Kidney (tissue), 22 donors: ENCODE measurements at places on chromosomes 2 and 18. TPM values are rescaled to one million over a fixed set of nuclear protein-coding genes. Genes with fewer than 3 reads are reported as not detected.

- H3K4me3 ChIP-seq, result no peak overlapping the region
- no peaks in the 10 kb centered on the region for H3K4me1 ChIP-seq
- H3K27ac ChIP-seq, result no peak overlapping the region
- no peak for DNase-seq
- H3K36me3 ChIP-seq, result no peaks in the 10 kb centered on the region
Observed at GRCh38 chr18:32060026-32060425, 31.6 kb upstream of the RNF138 start.

EPAS1 gene
- 398 TPM for total RNA-seq

- H3K27me3 ChIP-seq, result no peaks in the 10 kb centered on the region
- no peaks in the 10 kb centered on the region for H3K36me3 ChIP-seq
- no peak overlapping the region for H3K27ac ChIP-seq
- no peak for DNase-seq
- peaks cover 2% of the 10 kb centered on the region for H3K4me1 ChIP-seq
Observed at GRCh38 chr2:237319086-237319820, 94.7 kb downstream of the COL6A3 start.

GPR35 gene
- 6.7 TPM for total RNA-seq

DNA sequence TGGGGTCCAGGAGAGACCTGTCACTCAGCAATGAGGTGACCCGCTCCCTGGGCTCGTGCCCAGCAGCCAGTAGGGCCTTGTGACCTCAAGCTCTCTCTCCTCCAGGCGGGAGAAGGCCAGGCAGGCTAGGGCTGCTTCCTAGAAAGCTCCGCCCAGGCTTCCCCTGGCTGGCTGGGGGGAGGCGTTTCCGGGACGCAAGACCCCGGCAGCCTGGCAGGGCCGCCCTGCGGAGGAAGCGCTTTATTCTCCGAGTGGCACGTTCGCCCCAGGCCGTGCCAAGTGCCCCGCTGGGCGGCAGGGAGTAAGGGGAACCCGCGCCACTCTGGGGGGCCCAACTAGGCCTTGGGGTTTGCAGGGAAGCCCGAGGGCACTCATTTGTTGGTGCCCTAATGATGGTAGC lies 21.2 kb upstream of the EPAS1 start:
- no peaks in the 10 kb centered on the region for H3K36me3 ChIP-seq
- no peak overlapping the region for H3K4me3 ChIP-seq
- DNase-seq, result peak; percentile 75
- H3K4me1 ChIP-seq, result peaks cover 14% of the 10 kb centered on the region

- peak; percentile 34 for DNase-seq
- H3K27me3 ChIP-seq, result no peaks in the 10 kb centered on the region
- no peak overlapping the region for H3K4me3 ChIP-seq
- no peaks in the 10 kb centered on the region for H3K36me3 ChIP-seq
- no peak overlapping the region for H3K27ac ChIP-seq
- no peaks in the 10 kb centered on the region for H3K4me1 ChIP-seq
Observed at GRCh38 chr2:10256515-10257031, 46.1 kb upstream of the HPCAL1 start.

GRCh38 chr2:190277234-190278112 lies 42.2 kb downstream of the HIBCH start:
- no peak overlapping the region for H3K27ac ChIP-seq
- H3K36me3 ChIP-seq, result no peaks in the 10 kb centered on the region
- H3K27me3 ChIP-seq, result no peaks in the 10 kb centered on the region
- H3K4me1 ChIP-seq, result no peaks in the 10 kb centered on the region
- no peak for DNase-seq

MLPH gene
- 9.6 TPM for total RNA-seq

DNA sequence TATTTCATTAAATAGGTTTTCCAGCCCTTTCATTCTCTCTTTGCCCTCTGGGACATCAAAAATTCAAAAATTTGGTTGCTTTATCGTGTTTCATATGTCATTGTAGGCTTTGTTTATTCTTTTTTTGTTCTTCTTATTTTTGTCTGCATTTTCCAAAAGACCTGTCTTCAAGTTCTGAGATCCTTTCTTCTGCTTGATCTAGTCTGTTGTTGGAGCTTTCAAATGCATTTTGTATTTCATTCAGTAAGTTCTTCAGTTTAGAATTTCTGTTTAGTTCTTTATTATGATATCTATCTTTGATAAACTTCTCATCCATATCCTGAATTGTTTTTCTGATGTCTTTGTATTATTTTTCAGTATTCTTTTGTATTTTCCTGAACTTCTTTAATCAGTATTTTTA lies 123.6 kb downstream of the XRCC5 start:
- H3K4me1 ChIP-seq, result no peaks in the 10 kb centered on the region
- H3K36me3 ChIP-seq, result no peaks in the 10 kb centered on the region
- H3K27me3 ChIP-seq, result no peaks in the 10 kb centered on the region
- no peak overlapping the region for H3K27ac ChIP-seq

DNA sequence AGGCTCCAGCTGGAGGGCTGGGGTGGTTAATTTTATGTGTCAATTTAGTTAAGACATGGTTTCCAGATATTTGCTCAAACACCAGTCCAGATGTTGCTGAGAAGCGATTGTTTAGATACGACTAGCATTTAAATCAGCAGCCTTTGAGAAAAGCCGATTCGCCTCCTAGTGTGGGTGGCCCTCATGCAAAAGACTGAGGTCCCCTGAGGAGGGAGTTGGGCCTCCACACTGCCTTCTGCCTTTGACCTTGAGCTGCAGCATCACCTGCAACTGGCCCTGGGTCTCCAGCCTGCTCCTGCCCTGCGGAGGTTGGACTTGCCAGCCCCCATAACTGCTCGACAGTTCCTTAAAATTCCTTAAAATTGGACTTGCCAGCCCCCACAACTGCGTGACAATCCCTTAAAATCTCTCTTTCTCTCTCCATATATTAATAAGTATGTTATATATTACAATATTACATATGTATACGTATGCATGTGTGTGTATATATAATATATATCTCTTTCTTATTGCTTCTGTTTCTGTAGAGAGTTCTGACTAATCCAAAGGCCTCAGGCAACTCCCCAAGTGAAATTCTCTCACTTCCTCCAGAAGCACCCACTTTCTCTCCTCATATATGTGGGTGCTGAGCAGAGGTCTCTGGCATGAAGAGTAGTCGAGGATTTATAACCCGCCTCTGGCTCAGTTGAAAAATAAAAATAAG lies 14.4 kb downstream of the FBLN7 start:
- DNase-seq, result no peak
- H3K36me3 ChIP-seq, result no peaks in the 10 kb centered on the region
- H3K4me1 ChIP-seq, result no peaks in the 10 kb centered on the region

LRATD1 gene
- 17.3 TPM for total RNA-seq

DNA sequence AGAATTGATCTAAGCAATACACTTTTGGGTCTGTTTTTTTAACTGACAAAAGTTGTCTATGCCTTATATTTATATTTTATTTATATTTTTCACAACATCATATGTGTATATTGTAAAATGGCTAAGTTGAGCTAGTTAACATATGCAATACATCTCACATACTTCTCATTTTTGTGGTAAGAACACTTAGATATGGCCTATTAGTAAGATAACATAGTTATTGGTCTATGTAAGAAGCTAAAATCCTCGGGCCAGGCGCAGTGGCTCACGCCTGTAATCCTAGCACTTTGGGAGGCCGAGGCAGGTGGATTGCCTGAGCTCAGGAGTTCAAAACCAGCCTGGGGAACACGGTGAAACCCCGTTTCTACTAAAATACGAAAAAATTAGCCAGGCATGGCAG lies 275.6 kb upstream of the ID2 start:
- no peak overlapping the region for H3K4me3 ChIP-seq
- H3K27me3 ChIP-seq, result no peaks in the 10 kb centered on the region
- H3K4me1 ChIP-seq, result no peaks in the 10 kb centered on the region
- no peaks in the 10 kb centered on the region for H3K36me3 ChIP-seq
- H3K27ac ChIP-seq, result no peak overlapping the region

GRCh38 chr2:1975060-1975459 lies 230.7 kb upstream of the PXDN start:
- no peak overlapping the region for H3K4me3 ChIP-seq
- no peaks in the 10 kb centered on the region for H3K27me3 ChIP-seq
- no peaks in the 10 kb centered on the region for H3K4me1 ChIP-seq
- no peaks in the 10 kb centered on the region for H3K36me3 ChIP-seq
- DNase-seq, result no peak
- no peak overlapping the region for H3K27ac ChIP-seq

TFCP2L1 gene
- 172 TPM for total RNA-seq

CD8B2 gene
- 0.09 TPM for total RNA-seq

GRCh38 chr2:25279091-25279651 lies 62.6 kb downstream of the DNMT3A start:
- H3K4me1 ChIP-seq, result peaks cover 16% of the 10 kb centered on the region
- no peak for DNase-seq
- H3K27me3 ChIP-seq, result no peaks in the 10 kb centered on the region
- H3K36me3 ChIP-seq, result peaks cover 9% of the 10 kb centered on the region

CHRNA1 gene
- total RNA-seq, result not detected

GRCh38 chr18:73101977-73102376 lies 234.2 kb upstream of the NETO1 start:
- no peaks in the 10 kb centered on the region for H3K36me3 ChIP-seq
- no peak overlapping the region for H3K4me3 ChIP-seq
- no peaks in the 10 kb centered on the region for H3K4me1 ChIP-seq
- DNase-seq, result no peak
- no peaks in the 10 kb centered on the region for H3K27me3 ChIP-seq
- H3K27ac ChIP-seq, result no peak overlapping the region

- peaks cover 33% of the 10 kb centered on the region for H3K4me1 ChIP-seq
- no peaks in the 10 kb centered on the region for H3K27me3 ChIP-seq
- H3K4me3 ChIP-seq, result no peak overlapping the region
- H3K27ac ChIP-seq, result no peak overlapping the region
- H3K36me3 ChIP-seq, result no peaks in the 10 kb centered on the region
Observed at GRCh38 chr2:108616751-108617161, 82.5 kb downstream of the LIMS1 start.

DNA sequence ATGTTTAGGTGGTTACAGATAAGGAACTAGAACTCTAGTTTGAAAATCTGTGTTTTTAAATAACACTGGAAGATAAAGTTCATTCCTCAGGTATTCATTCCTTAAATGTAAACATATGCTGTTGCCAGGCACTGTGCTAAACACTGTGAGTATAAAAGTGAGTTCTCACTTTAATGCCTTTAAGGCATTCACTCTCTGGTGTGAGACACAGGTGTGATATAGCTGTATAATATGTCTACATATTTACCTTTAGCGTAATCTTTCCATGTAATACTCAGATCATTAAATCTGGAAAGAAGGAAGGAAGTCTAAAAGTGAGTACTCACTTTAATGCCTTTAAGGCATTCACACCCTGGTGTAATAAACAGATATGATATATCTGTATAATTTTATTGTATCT lies 472.6 kb downstream of the PARD3B start:
- H3K4me1 ChIP-seq, result no peaks in the 10 kb centered on the region
- H3K4me3 ChIP-seq, result no peak overlapping the region
- no peak overlapping the region for H3K27ac ChIP-seq
- H3K27me3 ChIP-seq, result no peaks in the 10 kb centered on the region
- DNase-seq, result no peak
- no peaks in the 10 kb centered on the region for H3K36me3 ChIP-seq

DNA sequence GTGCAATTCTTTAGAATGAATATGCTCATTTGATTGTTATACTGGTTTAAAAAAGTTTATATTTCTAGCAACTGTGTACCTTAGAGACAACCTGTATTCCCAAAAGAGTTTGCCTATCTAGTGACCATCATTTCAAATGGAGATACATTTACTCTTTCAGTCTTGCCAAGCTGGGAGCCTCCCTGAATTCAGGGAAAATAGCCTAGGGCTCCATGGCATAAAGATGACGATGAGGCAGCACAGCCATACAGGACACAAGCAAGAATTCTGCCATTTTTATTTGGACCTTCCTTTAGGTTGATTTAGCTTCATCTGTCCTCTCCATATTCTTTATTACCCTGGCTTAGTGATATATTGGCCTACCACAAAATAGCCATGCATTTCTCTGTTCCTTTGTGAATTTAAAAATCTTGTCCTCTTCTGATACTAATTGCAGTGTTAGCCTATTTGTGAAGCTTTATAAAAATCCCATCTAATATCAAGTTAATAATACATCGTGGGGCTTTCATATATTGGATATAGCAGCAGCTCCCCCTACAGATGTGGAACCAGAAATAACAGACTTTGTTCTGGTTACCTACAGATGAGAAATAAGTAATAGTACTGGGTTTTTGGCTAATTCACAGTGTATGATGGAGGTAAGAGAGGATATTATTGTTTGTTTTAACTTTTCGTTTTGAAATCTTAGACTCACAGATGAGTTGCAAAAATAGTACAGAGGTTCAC lies 1661.9 kb upstream of the PIK3C3 start:
- no peaks in the 10 kb centered on the region for H3K27me3 ChIP-seq
- no peaks in the 10 kb centered on the region for H3K36me3 ChIP-seq
- no peaks in the 10 kb centered on the region for H3K4me1 ChIP-seq
- no peak overlapping the region for H3K27ac ChIP-seq

DNA sequence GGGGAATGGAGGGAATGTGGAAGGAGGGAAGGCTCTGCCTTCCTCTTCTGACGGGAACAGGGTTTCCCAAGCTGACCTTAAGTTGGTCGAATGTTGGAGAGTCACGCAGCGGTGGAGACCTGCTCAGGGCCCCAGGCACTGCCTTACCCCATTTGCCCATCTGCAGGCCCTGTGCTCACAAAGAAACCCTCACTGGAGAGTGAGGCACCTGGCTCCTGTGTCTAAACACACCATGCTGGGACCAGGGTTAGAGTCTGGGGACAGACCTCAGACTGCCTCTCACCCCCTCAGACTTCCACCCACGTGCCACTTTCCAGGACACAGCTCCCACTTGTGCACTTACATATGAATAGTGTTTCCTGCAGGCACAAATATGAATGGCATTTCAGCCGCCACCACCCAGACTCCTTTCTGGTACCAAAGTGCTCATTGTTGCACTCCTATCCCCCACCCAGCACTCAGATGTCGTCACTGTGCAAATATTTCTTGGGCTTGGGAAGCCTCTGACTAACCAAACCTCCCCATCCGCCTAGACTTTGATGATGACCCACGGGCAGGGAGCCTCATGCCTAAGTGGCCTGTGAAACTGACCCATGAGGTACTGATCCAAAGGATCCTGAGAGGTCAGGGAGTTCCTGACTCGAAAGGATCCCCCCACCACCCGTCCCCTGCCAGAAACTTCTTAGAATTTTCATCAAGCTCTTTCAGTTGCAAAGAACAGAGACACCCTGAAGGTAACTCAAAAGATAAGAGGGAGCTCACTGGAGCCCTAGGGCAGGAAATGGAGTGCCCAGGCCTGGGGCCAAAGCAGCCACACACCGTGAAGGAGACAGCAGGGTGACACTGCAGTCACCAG lies 78.3 kb downstream of the STPG4 start:
- DNase-seq, result no peak
- no peak overlapping the region for H3K4me3 ChIP-seq
- H3K4me1 ChIP-seq, result peaks cover 20% of the 10 kb centered on the region
- no peaks in the 10 kb centered on the region for H3K36me3 ChIP-seq
- no peaks in the 10 kb centered on the region for H3K27me3 ChIP-seq

TGFA gene
- total RNA-seq, result 30.8 TPM

- DNase-seq, result no peak
- H3K4me3 ChIP-seq, result no peak overlapping the region
- H3K36me3 ChIP-seq, result no peaks in the 10 kb centered on the region
- H3K4me1 ChIP-seq, result no peaks in the 10 kb centered on the region
- H3K27me3 ChIP-seq, result no peaks in the 10 kb centered on the region
- no peak overlapping the region for H3K27ac ChIP-seq
Observed at GRCh38 chr18:69691008-69691760, 256.5 kb downstream of the CD226 start.
